ENCODE measurements at places on chromosomes 6 and 20.

GRCh38 chr6:78810146-78810545 lies 57.2 kb upstream of the IRAK1BP1 start:
- DNase-seq: peak; percentile 81

DNA sequence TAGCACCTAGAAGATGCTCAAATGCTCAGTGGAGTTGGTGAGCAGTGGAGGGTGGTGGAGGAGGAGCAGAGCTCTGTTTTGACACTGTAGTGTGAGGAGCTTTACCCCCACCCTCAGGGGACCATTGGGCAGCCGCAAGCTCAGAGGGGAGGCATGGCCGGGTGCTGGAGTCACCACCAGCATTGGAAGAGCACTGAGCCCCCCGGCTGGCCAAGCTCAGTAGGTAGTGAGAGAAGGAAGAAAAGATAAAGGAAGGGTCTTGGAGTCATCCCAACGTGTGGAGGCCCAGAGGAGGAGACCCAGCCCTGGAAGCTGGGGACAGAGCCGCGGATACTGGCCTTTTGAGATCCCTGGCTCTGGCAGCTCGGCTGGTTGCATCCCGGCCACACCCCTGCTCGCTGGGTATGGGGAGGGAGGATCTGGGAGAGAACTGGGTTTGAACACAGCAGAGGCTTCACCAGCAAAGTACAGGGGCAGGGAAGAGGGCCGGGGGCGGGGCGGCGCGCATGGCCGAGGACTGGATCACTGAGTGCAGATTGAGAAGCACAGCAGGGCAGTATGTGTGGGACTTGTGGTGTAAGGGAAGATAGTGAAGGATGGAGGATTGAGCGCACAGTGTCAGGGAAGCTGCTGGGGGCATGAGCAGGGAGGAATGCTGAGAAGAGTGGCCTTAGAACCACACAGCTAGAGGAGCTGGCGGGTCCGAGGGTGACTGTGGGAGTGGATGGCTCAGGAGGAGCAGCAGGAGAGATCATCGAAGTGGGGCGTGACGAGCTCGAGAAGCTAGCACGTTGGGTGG lies 24.4 kb downstream of the SYNDIG1 start:
- DNase-seq: no peak

DNA sequence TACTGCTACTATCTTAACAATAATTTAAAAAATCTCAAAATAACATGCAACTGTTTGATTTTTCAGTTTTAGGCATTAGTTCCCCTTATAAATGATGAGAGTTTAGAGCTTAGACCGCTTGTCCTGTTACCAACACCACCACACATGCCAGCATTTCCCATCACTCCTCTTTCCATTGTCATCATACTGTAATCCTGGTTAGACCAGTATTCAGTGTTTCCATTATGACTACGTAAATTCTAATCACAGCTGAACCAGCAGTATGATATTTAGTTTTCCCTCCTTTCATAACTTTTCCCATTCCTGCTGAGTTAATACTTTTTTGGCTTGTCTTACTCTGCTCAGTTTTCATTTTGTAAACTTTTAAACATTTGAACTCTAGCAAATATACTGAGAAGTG lies 12.2 kb upstream of the TBC1D20 start:
- DNase-seq: no peak

DNA sequence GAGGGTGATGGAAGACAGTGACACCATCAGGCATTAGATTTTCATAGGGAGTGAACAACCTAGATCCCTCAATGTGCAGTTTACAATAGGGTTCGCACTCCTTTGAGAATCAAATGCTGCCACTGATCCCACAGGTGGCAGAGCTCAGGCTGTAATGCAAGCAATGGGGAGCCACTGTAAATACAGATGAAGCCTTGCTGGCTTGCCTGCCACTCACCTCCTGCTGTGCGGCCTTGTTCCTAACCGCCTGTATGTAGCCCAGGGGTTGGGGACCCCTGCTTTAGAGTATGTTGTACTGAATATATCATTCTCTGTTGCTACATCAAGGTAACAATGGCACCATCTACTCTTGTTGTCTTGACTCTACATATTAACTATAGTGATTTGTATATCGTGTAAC lies 37.1 kb downstream of the TPD52L1 start:
- DNase-seq: no peak

DNA sequence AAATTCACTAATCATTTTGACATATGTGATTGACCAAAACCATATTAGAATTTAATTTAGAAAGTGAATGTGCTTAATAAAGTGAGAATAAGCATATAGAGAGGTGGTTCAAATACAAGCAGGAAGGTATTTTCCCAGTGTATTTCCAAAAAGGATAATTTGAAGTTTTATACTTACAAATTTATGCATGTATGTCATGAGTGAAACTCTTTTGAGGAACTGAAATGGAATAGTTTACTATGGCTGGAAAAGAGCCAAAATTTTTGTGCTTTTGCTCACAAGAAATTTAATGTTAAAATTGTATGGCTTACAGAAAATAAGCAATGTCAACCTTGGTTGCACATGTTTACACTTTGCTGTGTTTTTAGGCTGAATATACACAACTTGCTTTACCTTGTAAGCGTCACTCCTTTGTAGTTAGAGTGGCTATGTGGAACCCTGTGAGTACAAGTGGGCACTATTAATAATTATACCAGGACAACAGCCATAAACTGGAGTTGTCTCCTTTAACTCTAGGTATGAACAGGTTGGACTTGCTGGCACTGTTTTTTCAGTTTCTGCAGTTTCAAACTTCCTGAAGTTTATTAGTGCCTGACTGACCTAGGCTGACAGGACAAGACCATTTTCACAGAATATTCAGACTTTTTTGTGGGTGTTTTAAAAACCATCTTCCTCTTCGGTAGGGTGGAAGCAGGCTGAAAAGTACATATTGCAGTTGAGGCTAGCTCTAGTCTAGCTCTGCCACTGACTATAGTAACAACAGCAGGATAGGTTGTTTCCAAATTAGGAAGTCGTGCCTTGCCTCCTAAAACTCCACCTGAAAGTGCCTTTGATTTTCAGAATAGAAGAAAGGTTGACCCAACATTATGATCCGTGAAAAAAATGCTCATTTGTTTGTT lies 6.0 kb downstream of the AFDN start:
- no peak for DNase-seq

Measured in MCF 10A (cell line).